ENCODE measurements at places on chromosomes 5 and 9.

DNA sequence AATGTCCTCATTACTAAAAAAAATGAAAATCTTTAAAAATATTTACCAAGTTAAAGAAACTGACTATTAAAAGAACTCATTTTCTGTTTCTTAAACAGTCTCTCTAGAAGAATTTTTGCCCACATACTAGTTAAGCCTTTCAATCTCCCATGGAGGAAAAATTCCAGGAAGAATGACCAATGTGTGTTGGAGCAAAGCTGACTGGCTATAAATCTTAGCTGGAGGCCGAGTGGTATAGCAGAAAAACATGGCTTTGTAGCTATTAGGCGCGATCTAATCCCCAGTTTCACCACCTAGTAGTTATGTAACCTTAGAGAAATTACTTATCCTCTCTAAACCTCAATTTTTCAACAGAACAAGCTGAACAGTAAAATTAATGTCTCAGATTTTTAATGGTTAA lies 135.5 kb upstream of the PRLR start:
- DNase-seq = no peak

GRCh38 chr5:124173386-124173785 lies 573.1 kb downstream of the ZNF608 start:
- DNase-seq = no peak

DNA sequence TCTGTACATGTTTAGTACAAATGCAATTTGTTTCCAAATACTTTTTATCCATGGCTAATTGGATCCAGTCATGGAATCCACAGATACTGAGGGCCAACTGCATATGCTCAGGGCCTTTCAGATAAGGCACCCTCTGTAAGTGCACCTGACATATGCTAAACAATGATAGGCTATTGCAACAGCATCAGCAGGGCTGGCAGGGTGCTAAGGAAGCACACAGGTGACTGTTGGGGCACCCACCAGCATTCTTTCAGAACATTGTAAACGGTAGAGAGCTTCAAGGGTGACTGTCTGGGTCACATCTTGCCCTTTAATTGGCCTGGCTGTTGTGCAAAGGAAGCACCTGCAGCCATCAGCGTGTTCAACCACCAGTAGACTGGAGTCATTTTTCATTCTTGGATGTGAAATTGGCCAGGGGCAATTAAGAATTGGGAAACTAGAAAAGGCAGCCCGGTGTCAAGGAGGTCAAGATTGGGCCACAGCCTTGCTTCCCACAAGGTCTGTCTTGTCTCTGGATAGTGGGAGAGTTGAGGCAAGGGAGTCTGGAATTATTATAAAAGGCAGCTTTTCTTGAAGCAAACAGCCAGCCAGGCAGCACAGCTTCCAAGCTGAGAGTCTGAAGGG lies 129.3 kb upstream of the RAI14 start:
- no peak for DNase-seq

- DNase-seq = no peak
Observed at GRCh38 chr5:158175934-158176481, 317.1 kb upstream of the CLINT1 start.
